ENCODE measurements at places on chromosomes 12 and 14.

DNA sequence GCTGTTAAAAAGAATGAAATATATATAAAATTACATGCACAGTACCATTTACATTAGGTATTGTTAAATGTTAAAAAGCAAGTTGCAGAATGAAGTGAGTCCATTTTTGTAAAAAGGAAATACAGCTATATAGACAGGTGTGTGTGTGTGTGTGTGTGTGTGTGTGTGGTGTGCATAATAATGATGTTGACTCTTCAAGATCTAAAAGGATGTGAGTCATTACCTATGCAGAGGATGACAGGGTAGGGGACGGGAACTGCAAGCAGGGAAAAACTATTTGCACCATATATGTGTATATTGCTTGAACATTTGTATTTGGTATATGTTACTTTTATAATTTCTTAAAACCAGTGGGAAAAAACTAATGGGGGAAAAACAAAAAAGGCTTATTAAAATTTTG, 3.1 kb downstream of the C14orf39 start:
- no peak for DNase-seq

DNA sequence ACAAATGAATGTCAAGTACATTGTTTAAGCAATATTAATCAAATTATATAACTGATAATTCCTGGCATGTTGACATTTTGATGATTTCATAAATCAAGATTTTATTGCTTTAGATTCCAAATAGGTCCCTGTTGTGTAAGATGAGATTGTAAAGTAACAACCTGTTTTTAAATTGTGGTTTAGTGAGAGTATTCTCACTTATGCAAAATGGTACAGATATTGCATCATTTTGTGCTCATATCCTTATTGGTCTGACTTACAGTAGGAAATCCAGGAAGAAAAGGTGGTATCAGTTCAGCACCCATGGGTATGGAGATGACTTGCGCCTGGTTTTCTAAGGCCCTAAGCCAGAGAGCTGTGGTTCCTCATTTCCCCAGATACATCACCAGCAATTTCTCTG, 165.5 kb downstream of the KIF21A start:
- no peak for DNase-seq

DNA sequence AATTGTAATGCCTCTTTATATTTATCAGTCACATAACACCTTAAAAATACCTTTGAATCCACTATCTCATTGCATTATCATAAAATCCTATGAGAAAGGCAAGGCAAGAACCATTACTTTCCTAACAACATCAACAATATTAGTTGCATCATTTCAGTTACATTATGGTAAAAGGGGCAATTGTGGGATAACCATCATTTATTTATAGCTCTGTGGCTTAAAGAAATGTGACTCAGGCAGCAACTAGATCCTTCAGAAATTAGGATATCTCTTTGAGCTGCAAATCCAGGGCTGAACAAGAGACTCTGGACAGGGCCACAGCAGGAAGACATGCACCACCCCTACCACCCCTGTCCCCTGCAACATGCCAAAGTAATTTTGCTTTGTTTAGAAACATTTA, 36.4 kb downstream of the EPS8 start:
- DNase-seq: no peak

DNA sequence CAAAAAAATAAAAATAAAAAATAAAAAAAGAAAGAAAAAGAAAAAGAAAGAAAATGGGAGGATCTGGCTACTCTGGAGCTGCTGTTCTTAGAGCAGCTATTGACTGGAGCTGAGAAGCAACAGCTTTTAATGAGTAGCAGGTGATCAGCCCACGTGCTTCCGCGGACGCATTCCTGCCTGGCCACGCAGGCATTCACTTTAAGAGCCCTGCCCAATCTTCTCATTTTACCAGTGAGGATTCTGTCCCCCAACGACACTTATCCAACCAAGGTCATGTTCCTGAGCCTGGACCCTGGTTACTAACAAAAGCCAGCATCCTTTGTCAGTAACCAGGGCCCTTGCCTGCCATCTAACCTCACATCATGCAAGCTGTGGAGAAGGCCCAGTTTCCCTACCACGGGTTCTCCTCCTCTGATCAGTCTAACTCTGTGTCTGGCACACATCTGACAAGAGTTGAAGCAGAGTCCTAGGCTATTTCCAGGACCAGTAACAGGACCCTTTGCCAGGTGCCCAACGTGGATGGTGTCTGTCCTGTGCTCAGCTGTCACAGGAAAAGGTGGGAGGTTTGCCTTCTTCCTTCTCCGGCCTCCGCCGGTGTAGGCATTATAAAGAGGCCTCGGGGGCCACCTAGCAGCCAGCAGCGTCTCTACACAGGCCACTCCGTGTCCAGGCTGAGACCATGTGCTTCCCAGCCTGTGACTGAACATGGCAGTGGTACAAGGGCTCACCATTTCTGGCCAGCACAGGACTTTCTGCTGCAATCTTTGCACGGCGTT, 60.9 kb upstream of the GPATCH2L start:
- no peak for DNase-seq

- DNase-seq: no peak
These were observed 19.8 kb upstream of the CHFR start for GRCh38 chr12:132907216-132907615.

GRCh38 chr14:101328412-101329028, 232.8 kb upstream of the DIO3 start:
- DNase-seq: no peak

GRCh38 chr12:2944401-2945047, 14.7 kb upstream of the TEAD4 start:
- DNase-seq: peak; percentile 15

- no peak for DNase-seq
These were observed at the start of gene LRRC9 for GRCh38 chr14:59919570-59920377. TSS of gene LRRC9 (plus strand) at chr14:59920144.

- no peak for DNase-seq
These were observed 46.6 kb downstream of the CKB start for GRCh38 chr14:103476065-103476464.

DNA sequence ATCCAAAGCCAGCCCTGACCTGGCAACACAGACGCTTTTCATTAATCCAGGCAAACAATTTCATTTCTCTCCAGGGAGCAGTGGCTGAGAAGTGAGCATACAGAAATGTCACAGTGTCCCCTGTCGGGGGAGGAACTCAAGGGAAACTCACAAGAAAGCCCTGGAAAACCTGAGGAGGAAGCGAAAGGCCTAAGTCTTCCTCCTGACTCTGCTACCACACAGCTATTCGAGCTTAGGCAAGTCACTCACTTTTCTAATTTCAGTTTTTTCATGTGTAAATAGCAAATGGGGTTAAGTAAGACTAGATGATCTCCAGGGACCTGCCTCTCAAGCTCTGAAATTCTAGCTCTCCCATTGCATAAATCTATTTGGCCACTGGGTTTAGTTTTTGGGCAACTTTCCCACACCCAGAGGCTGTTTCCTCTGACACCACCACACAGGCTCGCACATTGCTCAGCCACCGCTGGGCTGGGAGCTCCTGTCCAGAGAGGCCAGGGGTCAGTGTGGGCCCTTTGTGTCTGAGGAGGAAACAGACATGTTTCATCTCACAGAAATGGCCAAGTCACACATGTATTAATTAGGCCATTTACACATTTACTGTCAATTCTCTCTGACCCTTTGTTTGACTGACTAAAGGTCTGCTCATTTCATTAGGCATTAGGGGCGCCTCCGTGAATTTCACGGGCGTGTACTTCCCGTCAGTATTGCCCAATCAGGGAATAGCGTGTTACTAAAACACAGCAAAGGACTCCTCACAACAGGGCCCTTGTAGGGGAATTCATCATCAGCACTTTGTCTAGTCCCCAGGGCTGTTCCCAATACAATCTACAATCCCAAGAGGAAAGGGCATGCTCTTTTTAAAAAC, 9.8 kb upstream of the PNMA1 start:
- no peak for DNase-seq

DNA sequence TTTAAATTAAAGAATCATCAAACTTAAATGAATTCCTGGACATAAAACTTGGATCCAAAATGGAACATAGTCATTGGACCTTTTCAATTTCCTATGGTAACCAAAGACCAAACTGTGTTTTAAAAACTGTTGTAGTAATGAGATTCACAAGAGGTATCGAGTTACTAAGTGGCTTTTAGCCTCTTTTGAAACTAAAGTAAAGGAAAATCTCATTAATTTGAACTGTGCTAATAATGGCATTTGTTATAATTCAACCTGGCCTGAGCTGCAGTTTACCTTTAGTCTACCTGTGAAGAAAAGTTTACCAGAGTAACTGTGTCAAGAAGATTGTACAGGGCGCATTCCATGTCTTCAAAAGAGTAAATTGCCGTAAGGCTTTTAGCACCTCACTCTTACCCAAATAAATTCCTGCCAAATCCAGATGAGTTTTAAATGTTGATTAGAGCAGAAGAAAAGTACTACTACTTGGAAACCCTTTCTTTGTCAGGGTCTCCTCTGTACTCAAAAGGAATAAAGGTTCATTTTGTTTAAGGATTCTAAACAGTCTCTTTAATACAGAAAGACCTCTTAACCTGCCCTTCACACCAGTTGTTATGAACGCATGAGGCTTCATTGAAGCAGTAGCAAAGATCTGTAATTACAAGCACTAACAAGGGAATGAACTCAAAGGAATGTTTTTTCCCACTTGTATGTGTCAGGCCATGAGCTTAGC, 17.1 kb upstream of the MED13L start:
- no peak for DNase-seq

- DNase-seq: no peak
These were observed 606 bp downstream of the TNFAIP2 start for GRCh38 chr14:103123634-103124500.

DNA sequence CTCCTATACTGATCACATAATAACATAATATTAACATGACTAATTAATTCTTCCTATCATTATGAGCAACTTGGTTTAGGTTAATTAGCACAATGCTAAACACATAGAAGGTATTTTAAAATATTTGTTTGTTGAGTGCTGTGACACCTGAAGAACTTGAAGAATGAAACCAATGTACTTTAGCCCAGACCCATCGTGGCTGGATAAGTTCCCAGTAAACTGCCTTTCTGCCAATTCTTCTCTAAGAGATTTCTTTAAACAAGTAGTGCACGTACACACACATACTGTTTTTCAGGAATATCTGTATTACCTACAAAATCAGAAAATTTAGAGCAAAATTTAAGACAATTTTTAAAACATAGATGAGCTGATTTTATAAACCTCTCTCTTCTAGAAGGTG, 207.4 kb upstream of the SSTR1 start:
- DNase-seq: no peak

DNA sequence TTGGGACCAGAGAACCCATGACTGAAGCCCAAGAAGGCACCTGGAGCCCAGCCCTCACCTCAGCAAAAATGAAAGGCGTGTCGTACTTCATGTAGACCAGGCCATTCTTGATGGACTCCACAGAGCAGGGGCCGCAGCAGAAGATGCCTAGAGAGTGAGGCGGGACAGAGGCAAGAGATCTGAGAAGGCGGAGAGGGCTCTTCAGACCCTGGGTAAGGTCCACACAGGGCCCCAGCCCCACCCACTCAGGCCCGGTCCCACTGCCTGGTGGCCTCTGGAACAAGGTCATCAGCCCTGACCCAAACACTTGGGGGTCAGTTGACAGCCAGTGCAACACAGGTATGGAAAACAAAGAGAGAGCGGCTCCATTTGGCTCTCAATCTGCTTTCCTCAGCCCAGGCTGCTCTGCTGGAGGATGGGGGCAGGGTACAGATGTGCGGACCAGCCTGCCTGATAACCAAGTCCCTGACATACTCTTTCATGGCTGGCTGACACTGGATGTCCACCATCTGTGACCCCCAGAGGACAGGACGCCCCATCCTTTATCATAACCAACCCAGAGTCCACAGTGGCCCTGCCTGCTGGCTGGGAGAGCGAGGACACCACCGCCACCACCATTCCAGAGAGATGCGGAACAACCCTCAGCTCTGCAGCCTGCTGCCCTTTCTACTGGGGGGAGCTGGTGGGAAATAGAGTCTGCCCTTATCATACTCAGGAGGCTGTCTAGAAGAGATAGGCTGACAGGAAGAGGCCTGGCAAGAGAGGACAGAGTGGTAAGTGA, 6.9 kb downstream of the TGM1 start:
- DNase-seq: no peak

DNA sequence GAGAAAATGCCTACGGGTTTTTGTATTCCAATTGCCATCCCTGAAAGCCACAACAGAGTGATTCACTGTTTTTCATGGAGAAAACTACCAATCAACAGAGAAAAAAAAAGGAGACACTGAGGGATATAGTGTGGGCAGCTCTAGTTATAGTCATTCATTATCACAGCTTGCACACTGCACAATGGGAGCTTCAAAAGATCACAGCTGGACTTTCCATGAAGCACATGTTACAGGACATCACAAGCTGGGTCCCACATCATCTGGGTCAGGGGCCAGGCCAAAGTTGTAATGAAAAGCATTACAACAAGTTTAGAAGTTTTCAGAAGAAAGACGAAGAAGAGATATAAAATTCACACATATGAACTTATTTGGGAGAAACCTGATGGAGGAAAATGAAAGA, 41.5 kb downstream of the RERG start:
- no peak for DNase-seq

DNA sequence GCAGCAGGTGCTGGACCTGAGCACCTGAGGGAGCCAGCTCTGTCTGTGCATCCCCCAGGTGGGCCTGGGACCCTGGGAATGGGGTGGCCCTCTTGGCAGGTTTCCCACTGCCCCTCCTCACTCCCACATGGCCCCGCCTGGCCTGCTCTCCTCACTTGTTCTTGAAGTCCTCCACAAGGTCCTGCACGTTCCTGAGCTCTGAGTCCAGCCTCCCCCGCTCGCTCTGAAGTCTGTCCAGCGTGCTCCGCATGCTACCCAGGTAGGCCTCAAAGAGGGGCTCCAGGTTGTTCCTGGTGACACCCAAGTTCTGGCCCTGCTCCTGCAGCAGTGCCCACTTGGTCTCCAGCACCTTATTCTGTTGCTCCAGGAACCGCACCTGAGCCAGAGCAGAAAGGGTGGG, 2.9 kb downstream of the KRT79 start:
- DNase-seq: no peak

DNA sequence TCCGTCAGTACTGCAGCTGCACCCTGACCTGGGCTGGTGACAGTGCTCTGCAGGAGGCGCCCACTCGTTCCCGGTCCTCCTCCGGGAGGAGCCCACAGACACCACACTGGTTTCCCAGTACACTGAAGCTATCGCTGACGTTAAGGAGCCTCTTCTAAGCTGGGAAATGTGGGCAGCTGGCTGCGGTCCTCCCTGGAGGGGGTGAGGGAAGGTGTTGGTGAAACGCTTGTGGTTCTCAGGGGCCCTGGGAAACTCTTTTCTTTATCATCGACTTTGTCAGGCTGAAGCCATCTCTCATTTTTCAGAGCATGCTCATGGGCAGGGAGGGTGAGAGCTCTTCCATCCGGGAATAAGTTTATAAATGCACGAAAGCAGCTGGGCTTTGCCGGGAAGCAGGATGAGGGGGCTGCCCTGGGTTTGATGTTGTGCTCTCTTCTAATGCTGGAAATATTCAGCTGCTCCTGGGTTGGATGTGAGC, 176.0 kb downstream of the CHST11 start:
- DNase-seq: no peak

DNA sequence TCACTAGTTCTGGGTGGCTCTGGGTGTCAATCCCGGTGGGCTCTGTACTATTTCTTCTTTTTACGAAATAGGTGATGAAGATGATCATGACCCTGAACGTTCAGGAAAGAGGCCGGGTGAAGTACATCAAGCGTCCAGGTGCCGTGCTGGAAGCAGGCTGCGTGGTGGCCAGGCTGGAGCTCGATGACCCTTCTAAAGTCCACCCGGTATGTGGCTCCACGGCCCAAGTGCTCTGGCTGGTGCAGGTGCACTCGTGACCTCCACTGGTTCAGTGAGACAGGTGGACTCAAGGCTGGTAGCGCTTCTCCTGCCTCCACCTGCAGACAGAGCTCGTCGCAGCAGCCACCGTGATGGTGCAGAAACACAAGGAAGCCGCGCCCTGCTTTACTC, 85.1 kb downstream of the ACACB start:
- DNase-seq: no peak

All from activated naive CD8-positive, alpha-beta T cell treated with anti-CD3 and anti-CD28 coated beads, Interleukin-2, amount 50 U/mL, for 16 hours (primary cell).